Cerebellar nuclear complex (tissue), 1 donor: ENCODE measurements at places on chromosomes 4 and X.

GRCh38 chrX:71549986-71550385, 17.1 kb downstream of the OGT start:
- no peak for DNase-seq

DNA sequence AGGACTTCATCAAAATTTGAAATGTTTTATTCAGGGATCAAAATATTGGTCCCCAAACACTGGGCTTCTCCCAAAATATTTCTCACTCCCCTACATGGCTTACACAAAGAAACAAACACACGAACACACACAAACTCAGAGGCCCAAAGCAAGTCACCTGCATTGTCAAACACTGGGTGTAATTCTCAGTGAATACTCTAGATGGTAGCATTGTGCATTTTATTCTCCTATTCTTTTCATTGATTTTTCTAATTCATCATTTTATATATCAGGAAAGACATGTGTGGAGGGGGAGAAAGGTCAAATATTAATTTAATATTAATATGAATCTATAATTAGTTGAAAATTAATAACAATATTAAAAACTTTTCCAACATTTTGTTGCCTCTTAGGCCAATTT, 72.3 kb upstream of the TNMD start:
- DNase-seq, result no peak

GRCh38 chrX:108070891-108071290, 20.5 kb downstream of the PSMD10 start:
- no peak for DNase-seq

DNA sequence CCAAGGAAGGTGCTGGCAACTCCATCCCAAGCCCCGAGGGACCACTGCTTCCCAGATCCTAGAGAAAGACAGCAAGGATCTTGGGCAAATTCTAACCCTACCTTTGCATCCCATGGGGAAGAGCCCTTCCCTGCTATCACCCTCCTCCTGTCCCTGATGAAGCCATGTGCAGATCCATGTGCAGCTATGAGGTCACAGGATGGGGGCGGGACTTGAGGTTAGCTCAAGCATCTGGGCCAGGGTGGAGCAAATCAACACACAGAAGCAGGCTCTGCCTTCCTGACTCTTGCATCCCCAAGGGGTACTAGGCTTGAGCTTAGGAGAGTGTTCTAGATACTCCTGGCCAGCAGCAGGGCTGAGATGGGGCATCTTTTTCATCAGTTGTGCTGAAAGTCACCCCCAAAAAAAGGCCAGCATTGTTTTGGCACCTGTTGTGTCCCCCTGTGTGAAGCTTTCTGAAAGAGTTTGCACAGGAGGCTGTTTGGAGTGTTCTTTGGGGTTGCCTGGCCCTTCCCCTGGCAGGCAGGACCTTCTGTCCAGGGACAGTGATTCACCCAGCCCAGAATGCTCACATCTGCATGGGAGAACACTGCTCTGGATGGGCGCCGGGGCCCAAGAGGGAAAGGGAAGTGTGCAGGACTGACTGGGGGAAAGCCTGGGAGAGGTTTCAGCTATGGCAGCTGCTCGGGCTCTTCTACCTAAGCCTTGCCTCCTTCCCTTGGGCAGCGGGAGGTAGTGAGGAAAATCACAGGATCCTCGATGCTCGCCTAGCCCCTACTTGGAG, 50.8 kb downstream of the PRPS1 start:
- no peak for DNase-seq

DNA sequence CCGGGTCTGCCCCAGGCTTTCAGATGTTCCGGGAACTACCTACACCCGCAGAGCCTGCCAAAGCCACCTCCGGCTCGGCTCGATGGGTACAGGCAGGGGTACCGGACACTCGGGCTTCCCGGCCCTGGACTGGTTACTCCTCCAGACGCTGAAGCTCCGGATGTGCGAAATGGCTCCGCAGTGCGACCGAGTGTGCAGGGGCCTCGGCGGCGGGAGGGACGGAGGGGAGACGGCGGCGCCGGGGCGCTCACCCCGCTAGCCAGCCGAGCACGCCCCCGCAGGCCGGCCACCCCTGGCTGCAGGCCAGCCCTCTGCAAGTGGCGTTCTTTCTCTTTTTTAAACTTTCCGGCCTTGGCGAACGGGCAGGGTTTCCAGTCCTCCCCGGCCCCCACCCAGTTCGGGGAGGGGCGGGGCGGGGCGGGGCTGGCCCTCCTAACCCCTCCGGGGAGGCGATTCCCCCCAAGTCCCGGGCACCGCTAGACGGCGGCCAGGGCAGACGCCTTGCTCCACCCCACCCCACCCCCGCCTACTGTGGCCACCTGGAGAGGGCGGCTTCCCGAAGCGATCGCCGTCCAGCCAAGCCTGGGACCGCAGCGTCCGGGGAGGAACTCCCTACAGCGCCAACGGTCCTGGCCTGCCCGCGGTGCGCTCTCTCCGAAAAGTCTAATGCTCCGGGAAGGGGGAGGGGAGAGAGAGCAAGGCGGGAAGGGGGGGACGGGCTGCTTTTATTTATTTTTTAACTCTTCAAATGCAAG, 7.5 kb downstream of the BCOR start:
- DNase-seq, result no peak

- DNase-seq, result no peak
Measured at GRCh38 chr4:128703948-128704347, 105.6 kb upstream of the JADE1 start.

DNA sequence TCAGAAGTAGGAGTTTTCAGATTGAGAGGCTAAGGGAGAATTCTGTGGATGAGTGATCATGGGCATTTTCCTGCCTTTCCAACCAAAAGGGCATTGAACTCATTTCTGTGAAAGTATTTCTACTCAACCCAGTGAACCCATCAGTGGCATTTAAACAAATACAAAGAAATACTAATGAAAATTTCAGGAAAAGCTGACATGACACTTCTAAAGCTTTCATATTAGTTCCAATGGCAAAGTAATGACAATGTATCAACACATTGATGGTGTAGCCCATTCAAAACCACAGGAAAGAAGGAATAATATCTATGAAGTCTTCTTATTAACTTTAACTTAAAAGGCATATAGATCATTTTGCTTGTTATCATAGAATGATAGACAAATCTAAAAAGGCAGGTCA, 183.5 kb upstream of the ANXA10 start:
- DNase-seq, result no peak

DNA sequence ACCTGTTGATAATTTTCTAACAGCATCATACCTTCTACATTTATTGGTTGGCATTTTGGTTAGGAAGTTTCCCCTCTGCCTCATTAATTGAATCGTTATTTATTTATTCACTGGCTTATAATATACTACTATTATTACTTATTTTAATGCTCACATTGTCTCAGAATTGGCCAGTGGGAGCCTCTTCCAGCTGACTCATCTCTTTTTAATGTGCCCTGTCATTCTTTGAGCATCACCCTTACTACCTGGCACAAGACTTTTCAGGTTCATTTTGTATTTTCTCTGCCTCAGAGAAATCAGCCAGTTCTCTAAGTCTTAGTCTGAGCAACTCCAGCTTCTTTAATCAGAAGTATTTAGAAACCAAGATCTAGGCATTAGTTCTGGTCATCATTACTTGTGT, 60.3 kb upstream of the PRRG3 start:
- DNase-seq, result no peak

GRCh38 chr4:110475881-110476818, at the start of gene ENPEP:
TSS of gene ENPEP (plus strand) at chr4:110476155. CDS start at chr4:110476415, 260 bp downstream.
- DNase-seq, result no peak

- no peak for DNase-seq
Measured at GRCh38 chrX:124690495-124690894, 344.1 kb downstream of the SH2D1A start.

- DNase-seq, result no peak
Measured at GRCh38 chr4:54548831-54549460, 108.8 kb upstream of the KIT start.

GRCh38 chr4:61540944-61541343, 340.8 kb downstream of the ADGRL3 start:
- no peak for DNase-seq

- DNase-seq, result no peak
Measured at GRCh38 chr4:184647266-184648053, 1.8 kb downstream of the CASP3 start.

- no peak for DNase-seq
Measured at GRCh38 chrX:152165033-152165743, 26.8 kb upstream of the MAGEA10 start.

- no peak for DNase-seq
Measured at GRCh38 chr4:149409555-149409962, 406.1 kb downstream of the IQCM start.

GRCh38 chr4:41257906-41258305, 1.2 kb downstream of the UCHL1 start:
- DNase-seq, result no peak

- DNase-seq, result no peak
Measured at GRCh38 chr4:80732010-80732409, 298.5 kb upstream of the BMP3 start.

DNA sequence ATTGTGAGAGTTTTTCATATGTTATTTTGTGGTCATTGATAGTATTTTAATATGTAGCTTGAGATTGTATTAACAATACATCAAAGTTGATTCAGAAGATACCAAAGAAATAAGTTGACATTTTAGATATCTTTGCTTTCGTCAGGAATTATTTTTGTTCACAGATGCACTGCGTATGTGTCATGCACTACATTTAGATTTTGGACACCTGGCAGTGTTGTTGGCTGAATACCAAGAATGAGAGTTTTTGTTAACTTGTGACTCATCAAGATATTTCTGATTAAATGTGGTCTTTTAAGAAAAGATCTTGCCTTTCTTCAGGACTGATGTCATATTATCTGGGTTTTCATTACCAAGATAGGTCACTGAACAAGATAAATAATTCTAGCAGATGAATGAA, 633.4 kb downstream of the CENPC start:
- no peak for DNase-seq

DNA sequence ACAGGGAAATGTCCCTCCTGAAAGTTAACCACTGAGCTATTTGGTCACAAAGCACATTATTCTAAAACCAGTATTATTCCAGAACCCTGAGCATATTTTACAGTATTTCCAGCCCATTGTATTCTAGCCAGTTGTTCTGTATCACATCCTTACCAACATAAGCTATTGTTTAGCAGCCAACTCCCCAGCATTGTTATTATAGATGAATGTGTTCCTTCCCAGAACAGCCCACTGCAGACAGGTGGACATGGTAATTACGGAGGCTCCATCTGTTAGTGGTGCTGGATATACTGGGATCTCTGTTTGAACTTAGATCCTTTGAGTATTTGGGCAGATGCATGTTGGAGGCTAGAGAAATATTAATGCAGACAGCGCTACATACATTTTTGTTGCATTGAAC, 126.1 kb downstream of the MGST2 start:
- no peak for DNase-seq

GRCh38 chr4:791252-791897, 34.6 kb downstream of the CPLX1 start:
- no peak for DNase-seq

GRCh38 chrX:19666950-19667349, 151.6 kb upstream of the MAP3K15 start:
- DNase-seq, result no peak

- DNase-seq, result no peak
Measured at GRCh38 chrX:87736576-87736975, 219.0 kb downstream of the KLHL4 start.

- no peak for DNase-seq
Measured at GRCh38 chr4:122541996-122542395, 78.9 kb downstream of the IL21 start.

DNA sequence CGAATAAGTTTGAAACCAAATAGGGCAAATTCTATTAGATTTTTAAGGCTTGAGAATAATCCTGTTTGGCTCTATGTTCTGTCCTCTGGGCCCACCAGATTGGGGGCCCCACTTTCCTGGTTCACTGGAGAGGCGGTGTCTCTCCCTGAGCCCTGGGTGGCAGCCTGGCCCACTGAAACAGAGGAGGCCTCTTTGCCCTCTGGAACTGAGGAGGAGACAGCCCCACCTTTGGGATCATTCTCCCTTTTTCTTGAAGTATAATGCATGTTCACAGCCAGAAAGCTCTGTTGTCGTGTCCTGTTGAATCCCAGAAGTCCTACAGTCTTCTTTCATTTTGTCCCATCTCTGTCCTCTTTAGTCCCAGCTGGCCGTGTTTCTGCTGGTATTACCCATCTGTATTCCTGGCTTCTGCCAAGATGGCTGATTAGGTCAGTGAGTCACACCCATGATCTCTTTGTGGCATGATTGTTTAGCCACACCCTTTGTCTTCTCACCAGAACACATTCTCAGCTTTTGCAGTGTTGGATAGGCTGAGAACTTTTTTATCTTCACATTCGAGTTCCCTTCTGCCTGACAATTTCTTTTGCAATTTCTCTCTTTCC, 8.1 kb upstream of the TBC1D25 start:
- DNase-seq, result no peak

DNA sequence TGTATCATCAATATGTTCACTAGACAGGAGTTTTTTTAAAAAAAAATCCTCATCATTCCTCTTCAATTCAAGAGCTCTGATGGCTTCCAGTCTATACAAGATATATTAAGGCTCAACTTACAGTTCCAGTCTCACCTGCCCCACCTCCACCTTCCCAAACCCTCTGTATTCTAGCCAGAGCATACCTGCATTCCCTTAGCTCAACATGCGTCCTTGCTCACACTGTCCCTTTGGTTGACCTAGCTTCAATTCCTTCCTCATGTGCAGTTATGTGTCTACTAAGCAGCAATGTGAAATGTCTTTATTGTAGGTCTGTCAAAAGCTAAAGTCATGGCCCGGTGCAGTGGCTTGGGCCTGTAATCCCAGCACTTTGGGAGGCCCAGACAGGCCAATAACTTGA, 10.8 kb downstream of the DHX15 start:
- DNase-seq, result no peak

DNA sequence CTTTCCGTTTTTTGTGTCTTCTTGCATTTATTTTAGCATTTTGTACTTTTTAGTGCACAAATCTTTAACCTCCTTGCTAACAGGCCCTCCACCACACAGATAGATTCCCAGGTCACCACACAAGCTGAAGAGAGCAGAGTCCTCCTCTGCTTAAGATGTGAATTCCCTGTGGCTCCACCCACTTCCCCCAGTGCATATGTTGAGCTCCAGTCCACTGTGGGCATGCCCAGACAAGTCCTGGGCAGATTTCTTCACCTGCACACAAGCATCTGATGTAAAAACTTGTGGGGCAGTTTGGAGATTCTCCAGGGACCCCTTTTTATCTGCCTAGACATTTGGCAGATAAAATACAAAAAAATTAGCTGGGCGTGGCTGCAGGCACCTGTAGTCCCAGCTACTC, 19.8 kb upstream of the PASD1 start:
- DNase-seq, result no peak

GRCh38 chr4:26175905-26176470, 144.8 kb upstream of the RBPJ start:
- DNase-seq, result no peak

- no peak for DNase-seq
Measured at GRCh38 chr4:116064331-116064730, 950.9 kb upstream of the NDST4 start.

DNA sequence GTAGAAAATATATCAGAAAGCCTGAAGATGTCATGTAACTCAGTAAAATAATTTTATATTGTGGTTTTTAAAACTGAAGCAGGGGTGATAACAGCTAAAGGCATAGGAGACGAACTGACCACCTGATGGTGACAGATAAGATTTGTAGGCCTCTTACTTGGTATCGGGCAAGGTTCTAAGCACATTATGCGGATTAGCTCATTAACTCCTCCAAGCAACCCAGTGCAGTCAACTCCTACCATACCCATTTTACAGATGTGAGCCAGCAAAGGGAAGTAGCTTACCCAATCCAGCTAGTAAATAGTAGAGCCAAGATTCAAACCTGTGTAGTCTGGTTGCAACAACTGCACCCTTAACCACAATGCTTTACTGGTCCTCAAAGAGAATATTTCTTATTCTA, 62.1 kb downstream of the CC2D2A start:
- no peak for DNase-seq
